CD4-positive, alpha-beta T cell treated with Interleukin-15 for 4 hours (primary cell): ENCODE measurements at places on chromosomes 5 and 9.

DNA sequence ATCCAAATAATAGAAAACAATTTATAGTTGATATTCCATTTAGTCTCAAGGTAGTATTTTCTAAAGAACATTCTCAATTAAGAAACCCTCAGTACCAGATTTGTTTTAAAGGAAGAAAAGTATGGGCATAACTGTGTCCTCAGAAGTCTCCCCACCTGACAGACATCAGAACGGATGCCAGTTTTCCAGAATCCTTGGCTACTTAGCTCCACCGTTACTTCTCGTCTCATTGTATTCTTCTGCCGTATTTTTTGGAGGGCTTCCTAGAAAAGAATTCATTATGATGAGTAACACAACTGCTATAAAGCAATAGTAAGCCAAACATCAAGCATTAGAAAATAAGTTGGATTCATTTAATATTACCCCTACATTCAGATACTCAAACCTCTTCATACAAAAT is 67.8 kb downstream of the DROSHA start:
- no peak for DNase-seq

DNA sequence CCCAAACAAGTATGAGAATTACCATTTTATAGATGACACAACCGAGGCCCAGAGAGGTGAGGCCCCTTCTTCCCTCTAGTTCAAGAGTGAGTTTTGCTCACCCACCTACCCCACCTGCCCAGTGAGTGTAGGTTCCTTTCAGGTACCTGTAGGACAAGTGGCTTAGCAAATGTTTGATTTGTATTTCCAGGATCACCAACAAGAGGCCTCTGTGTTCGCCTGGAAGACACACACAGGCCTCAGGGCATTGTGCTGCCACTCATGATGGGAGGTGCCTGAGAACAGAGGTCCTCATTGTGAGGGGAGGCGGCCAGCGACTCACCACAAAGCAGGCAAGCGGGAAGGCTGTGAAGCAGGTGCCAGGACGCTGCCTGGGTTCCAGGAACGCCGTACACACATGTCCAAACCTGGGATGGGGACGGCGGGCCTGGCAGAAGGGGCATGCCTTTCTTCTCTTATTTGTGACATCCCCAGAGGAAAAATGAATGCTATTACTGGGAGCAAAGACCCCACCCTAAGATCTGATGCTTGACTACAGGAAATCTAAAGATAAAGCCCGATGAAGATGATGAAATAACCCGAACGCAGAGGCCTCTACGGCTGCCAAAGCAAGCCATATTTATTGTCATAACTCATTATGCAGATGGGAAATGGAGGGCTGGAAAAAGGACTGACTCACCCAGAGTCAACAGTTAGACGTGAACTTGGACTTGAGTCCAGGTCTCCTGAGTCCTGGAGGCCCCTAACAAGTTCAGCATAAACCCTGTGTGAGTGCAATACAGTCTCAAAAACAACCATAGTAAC is 60.2 kb upstream of the SLC25A51 start:
- no peak for DNase-seq

GRCh38 chr5:62778316-62779009 is 199.8 kb downstream of the LRRC70 start:
- no peak for DNase-seq

DNA sequence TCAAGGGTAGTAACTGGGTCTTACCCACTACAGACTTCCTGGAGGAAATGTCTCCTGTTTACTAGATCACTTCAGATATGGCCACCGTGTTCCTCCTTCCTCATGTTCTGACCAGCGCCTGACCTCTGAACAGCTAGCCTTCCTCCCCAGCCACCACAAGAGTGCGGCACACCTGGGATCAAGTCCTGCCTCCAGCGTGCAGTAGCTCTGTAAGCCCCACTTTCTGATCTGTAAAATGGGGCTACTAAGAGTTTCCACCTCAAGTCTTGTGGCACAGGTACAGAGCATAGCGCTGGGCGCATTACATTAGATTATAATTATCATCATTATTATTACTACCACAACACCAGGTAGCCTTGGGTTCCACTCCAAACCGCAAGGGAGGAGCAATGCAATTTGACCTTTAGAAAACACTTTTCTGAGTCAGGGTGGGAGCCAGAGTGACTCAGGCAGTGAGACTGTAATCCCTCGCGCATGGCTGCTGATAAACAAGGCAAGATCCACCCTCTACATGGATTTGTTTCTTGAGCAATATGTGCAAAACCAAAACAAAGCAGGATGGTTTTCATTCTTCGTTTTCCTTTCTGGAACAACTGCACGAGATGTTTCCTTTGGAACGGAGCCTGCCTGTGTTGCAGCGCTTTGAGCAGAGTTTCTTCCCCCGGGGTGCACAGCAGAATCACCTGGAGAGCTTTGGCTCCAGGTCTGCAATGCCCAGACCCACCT is 65.0 kb upstream of the ANGPTL2 start:
- no peak for DNase-seq

DNA sequence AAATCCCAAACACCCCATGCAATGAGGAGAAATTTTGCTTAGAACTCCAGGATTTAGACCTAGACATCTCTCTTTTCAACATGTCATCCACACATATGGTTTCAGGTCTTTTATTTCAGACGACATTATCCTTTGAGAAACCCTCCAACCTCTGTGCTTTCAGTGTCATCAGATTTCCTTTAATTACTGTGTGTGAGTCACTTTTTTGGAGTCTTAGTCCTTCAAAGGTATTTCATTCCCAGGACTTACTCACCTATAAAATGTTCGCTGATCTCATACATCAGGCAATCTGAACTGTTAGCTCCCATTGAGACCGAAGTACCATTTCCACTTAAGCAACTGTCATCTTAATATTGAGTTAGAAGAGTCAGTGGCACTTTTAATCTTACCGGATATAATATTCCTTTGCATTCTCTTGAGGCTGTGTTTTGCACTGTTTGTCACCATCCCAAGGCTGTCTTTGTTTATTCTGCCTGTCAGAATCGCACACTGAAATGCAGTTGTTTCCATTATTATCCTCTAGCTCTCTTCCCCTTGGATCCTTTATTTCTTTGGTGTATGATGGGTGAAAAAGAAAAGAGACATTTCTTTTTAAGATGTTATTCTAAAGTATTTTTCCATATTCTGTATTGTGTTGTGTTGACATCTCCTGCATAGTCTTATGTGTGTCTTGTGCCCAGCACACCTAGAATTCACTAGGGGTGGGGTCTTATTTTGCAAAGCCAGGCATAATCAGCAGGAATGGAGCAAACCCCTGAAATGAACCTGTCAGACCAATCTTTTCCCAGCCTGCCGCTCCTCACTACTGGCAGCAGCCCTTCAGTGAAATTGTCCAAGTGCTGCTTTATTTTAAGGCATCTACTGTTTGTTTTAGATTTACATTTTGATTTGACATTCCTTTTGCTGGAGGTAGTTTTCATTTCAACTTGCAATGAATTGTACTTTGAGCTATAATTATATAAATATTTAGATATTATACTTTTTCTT is 155.4 kb downstream of the PAM start:
- no peak for DNase-seq

DNA sequence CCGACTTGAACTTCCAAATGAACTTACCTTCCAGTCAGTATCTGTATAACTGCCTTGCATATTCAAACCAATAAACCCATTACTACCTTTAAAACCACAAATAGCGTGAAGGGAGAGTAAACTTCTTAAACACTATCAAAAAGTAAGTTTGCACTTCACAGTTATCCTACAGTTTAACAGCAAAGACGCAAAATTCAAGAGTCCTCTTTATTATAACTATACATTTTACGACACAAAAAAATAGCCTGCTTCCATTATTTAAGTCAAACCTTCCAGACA is 1.8 kb downstream of the PTBP3 start:
- no peak for DNase-seq
